NCI-H1092 (cell line): ENCODE measurements at places on chromosomes 4 and X.
A peak's percentile ranks its signal among the peaks of the same experiment; 100 is the strongest.

GRCh38 chr4:182082910-182083309 is 160.3 kb upstream of the TENM3 start:
- DNase-seq, result no peak

DNA sequence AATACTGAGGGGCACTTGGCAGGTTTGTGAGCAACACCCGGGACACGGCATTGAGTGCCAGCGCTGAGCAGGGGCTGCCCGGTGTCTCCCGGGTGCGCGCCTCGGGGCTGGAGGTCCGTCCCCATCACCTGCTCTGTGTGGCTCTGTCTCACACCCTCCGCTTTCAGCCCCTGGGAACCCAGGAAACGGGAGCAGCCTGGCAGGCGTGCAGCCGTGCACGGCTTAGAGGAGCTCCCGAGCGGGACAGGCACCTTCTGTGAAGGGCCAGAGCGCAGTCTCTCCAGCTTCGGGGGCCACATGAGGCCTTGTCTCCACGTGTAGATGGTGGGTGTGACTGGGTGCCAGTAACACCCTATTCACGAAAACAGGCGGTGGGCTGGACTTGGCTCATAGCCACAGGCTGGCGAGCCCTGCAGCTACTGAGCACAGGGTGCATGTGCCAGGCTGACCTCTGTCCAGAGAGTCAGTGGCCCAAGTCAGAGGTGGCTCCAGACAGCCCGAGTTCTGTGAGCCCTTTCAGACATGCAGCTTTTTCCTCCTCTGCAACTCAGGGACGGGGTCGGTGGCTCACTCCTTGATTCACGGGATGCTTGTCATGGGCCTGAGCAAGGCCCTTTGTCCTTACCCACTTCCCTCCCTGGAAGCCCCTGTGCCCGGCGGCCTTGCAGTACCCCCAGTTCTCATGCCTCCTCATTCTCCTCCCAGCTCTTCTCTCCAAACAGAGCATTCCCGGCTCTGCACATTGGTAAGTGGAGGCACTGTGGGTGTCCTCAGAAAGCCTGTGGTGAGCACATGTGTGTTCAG is 23.5 kb downstream of the UVSSA start:
- DNase-seq, result no peak

DNA sequence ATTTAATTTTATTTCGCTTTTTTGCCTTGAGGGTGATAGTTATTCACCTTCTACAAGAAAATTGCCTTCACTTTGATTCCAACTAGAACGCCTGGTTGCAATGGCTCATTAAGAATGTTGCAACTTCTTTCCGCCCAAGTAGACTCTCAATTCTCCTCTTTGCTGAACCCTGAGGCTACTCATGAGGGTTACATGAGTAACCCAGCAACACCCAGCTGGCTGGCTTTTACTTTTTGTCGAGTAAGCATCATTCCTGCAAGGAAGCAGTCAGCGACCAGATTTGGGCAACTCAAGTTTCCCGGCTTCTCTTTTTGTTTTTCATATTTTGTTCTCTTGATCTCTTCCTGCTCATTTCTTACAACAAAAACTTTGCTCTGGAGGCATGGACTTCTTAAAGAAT is 495.4 kb downstream of the PACRGL start:
- no peak for DNase-seq

- no peak for DNase-seq
Observed at GRCh38 chr4:82713856-82714255, 84.7 kb downstream of the SCD5 start.

- no peak for DNase-seq
Observed at GRCh38 chr4:7120341-7120740, 52.5 kb upstream of the GRPEL1 start.

DNA sequence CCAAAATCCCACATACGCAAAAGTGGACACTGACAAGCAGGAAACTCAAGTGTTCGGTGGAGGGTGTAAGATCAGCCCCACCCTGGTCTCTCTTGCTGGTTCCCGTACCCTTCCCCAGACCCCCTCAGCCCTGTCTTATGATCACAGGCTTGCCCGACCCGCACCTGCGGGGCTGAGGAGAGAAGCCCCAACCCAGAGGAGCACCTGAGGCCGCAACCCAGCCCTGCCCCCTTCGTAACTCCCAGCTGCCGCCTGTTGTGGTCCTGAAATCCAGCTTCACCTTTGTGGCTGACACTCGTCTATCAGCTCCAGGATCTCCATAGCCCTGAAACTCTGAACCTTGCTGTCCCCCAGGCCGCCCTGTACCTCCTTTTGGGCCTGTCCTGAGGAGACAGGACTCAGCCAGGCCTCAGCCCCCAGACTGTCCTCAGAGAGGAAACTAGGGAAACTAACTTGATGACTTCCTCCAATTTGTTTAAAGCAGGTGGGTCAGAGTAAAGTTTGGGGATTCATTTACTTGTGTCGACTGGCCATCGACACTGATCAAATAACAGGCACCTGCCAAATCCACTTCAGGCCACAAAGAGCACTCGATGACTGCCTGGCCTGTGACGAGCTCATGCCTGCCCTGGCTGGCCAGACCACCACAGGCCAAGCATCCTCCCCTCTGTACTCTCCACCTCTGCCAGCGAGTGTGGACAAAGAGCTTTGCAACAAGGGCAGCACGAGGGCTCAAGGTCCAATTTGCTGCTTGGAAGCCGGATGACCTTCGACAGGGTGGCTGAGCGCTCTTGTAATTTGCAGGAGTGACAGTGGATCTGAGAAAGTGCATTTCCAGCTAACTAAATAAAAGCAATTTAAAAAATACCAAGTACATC is 19.3 kb downstream of the DCTD start:
- DNase-seq, result peak; percentile 57

DNA sequence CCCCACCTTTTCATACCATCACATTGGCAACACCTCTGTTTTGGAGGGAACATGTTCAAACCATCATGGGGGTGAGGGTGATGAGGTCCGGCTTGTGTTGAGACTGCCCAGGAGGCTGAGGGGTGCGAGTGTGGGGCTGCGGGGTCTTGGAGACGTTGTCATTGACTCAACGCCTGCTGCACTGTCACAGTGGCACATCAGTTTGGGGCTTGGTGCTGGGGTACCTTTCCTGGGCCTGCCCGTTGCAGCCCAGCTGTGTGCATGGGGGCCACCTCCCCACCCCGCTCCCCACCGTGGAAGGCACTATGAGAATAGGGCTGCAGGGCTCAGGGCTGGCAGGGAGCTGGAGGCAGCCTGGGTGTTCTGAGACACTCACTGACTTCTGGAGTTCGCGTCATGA is 2.3 kb downstream of the HTRA3 start:
- DNase-seq, result no peak

- DNase-seq, result no peak
Observed at GRCh38 chrX:10223781-10224180, 67.0 kb downstream of the CLCN4 start.

DNA sequence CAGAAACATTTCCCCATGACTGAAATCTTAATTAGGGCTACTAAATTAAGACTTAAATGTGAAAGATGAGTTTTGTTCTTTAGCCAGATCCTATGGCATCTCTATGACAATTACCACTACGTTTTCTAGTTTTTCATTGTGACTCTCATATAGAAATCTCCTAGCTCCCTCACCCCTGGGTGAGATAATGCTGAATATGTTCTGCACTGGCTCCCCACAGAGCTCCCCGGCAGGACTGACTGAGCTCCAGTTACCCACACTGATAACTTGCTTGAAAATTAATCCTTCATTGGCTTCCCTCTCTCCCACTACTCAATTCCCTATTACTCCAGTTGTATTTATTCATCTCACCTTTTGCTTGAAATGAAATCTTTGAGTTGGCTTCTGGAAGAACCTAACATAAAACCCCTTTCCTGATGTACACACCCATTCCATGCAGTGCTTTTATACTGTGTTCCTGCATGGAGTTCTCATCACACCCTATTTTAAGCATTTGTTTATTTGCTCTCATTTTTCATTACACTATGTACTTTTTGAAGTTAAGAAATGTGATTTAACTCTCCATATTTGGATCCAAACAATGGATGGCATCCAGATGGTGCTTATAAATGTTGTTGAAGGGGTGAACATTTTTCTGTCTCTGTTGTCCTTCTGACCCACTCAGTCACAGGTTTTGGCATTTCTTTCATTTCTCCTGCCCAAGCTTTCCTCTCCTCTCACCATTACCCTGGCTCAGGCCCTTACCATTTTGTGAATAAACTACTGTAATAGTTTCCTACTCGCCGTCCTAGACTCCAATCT is 623.4 kb downstream of the SPRY1 start:
- DNase-seq, result no peak

DNA sequence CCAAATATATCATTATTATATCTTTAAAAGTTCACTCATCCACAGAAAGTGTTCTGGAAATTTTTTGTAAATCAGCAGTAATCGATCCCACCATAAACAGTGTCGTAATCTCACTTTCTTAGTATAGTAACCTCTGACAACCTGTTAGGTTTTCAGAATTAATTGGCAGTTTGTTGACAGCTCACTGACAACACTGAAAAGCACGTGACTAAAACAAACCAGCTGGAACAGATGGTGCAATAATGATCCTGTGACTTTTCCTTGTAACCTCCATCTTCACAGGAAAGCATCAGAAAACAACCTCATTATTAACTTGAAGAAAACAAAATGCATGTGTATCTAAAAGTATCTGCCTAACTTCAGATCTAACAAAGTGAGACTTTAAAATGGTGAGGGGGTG is 48.5 kb downstream of the FSTL5 start:
- no peak for DNase-seq

DNA sequence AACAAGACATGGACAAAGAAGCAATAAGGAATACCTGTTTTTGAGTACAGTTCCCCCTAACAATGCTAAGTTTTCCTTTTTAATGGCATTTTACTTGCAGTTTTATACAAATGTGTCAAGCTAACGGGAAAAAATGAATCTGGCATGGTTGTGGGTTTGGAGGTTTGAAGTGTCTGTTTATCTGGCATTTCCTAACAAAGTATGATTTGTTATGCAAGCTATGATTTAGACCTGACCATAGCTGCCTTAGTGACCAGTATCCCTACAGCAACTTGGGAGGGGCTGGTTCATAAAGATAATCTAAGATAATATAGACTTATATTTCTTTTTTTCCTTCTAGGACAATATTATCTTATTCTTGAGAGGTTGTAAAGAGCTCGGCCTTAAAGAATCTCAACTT is 60.6 kb downstream of the LIMCH1 start:
- DNase-seq, result no peak

DNA sequence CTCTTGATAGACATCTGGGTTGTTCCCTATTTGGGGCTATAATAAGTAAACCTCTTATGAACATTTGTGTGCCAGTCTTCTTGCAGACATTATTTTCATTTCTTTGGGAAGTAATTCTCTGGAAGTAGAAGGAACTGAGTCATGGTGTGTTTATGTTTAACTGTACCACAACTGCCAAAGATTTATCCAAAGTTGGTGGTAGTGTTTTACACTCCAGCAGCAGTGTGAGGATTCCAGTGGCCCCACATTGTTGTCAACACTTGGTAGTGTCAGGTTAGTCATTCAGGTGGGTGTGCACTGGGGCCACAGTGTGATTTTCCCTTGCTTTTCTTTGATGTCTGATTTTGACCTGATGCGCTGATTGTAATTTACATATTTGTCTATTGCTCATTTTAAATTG is 5.0 kb upstream of the UVSSA start:
- no peak for DNase-seq

- DNase-seq, result no peak
Observed at GRCh38 chr4:186592445-186592844, 37.1 kb upstream of the MTNR1A start.

DNA sequence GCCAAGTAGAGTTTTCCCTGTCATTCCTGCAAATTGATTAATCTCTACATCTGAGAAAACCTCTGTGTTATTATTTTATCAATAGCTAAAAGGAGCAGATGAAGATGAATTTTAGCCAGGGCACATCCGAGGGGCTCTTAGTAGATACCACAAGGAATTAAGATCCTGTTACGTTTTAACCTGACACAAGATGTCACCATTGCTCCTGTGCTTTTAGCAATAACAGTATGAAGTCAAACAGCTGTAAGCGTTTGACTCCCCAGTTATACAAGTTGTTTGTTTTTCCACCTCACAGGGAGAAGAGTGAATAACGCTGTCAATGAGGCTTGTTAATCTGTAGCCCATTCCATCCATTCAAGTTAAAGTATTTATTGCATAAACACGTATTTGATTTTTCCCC is 76.0 kb upstream of the AP1S2 start:
- peak; percentile 9 for DNase-seq

DNA sequence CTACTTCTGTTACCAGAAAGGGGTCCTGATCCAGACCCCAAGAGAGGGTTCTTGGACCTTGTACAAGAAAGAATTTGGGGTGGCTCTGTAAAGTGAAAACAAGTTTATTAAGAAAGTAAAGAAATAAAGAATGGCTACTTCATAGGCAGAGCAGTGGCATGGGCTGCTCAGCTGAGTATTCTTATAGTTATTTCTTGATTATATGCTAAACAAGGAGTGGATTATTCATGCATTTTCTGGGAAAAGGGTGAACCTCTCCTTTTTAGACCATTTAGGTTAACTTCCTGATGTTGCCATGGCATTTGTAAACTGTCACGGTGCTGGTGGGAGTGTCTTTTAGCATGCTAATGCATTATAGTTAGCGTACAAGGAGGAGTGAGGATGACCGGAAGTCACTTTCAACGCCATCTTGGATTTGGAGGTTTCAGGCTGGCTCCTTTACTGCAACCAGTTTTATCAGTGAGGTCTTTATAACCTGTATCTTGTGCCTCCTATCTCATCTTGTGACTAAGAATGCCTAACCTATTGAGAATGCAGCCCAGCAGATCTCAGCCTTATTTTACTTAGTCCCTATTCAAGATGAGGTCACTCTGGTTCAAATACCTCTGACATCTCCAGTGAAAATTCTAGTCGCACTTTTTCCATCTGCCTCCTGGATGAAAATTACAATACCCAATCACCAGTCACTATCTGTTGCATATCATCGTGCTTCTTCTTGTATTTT is 15.5 kb upstream of the TDO2 start:
- no peak for DNase-seq

DNA sequence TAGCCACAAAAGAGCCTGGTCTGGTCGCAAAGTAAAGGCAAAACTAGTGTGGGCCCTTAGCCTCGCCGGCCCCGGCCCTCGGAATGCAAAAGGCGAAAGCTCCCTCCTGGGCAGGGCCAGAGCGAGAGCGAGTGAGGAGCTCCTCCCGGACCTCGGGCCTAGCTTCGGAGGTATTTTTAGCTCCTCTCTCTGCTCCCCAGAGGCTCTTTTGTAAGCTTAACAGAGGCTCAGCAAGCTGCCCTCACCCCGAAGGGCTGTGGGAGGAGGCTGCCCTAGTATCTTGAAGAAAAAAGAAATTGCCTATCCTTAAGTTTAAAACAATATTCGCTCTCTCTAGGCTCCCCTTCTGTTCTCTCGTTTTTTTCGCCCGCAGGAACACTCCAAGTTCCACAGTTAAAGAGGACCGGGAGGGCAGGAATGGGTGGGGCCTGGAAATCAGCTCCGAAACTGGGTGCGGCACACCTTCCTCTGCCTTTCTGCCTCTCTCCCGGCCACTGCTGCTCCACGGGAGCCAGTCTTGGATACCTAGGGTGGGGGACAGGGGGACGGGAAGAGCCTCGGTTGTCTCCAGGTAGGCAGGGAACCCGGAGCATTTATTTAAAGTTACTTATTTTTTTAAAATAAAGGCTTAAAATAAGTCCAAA is 12.1 kb downstream of the HAND2 start:
- no peak for DNase-seq

- no peak for DNase-seq
Observed at GRCh38 chrX:22758807-22759481, 240.8 kb upstream of the DDX53 start.
